ENCODE measurements at places on chromosomes 5 and 9.
A peak's percentile ranks its signal among the peaks of the same experiment; 100 is the strongest.

- no peak for DNase-seq
These were observed 161.2 kb downstream of the ARRDC3 start for GRCh38 chr5:91221917-91222316.

DNA sequence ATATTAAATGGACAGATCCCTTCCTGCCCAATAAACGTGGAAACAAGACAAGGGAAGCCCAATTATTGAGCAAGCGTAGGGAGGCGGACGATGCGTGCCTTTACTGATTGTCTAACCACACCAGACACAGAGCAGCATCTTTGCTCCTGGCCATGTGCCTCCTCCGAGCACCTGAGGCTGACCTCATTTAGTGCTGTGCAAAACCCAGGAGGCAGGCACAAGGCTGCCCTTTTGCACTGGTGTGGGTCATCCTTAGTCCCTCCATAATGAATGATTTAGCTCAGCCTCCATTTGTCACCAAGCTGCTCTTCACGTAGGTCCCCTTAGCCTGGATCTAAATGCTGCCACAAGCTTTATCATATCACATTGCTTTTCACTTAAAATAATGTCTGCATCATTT, 24.1 kb upstream of the CDH6 start:
- no peak for DNase-seq

GRCh38 chr9:133538851-133539833, 4.6 kb downstream of the ADAMTSL2 start:
- DNase-seq, result no peak

GRCh38 chr9:81637276-81637675, 52.1 kb downstream of the TLE1 start:
- DNase-seq, result no peak

DNA sequence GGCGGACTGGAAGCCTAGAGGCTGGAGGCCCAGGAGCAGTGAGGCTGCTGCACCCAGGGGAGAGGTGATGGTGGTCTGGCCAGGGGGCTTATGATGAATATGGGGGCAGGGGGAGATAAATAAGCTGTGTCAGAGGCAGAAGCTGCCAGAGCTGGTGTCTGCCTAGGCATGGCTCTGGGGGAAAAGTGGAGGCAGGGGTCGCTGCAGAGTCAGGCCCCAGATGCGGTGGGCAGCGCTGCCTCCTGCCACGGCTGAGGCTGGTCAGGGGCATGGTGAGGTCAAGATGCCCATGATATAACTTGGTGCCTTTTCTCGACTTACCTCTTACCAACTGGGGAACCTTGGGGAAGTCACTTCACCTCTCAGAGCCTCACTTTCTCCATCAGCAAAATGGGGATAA, 51.1 kb downstream of the NSG2 start:
- DNase-seq, result no peak

DNA sequence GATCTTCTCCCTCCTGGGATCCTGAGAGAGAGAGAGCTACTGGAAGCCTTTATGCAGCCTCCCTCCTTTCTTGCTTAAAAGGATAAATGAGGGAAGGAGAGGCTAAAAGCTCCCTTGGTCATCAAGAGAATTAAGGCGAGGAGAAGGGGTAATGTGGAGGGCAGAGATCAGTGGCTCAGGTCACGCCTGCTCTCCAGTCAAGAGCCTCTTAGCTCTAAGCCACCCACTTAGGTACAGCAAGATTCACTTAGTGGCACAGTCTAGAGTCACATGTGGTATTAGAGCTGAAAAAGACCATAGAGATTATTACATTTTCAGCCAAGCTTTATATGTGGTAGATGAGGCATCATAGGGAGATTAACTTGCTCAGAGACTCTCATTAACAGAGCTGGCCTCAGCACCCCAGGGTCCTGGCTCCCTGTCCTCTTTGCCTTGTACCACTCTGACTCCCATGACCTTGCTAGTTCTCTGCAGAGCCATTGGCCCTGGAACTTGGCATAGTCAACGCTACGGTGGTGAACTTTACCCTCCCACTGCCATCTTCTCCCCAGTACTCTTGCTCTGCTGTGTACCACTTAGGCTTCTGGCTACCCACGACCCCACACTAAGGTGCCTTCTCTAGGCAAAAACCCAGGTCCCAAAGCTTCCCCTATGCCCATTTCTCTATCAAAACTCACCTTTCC, 37.6 kb downstream of the MFAP3 start:
- DNase-seq, result no peak

DNA sequence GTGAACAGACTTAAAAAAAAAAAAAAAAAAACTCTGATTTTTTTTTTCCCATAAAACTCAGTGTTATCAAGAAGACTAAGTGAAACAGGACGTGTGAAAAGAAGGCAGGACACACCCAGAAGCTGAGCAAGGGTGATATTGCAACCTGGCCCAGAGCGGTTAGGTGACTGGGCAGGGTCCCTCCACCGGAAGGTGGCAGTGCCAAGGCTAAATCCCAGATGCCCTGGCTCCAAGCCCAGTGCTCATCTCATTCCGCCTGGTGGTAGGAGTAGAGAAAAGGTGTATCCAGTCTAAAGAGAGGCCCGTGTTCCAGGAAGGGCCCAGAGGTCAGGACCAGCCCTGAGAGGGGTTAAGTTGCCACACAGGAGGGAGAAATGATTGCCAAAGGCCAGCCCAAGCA, 51.5 kb upstream of the SAP30L start:
- no peak for DNase-seq

DNA sequence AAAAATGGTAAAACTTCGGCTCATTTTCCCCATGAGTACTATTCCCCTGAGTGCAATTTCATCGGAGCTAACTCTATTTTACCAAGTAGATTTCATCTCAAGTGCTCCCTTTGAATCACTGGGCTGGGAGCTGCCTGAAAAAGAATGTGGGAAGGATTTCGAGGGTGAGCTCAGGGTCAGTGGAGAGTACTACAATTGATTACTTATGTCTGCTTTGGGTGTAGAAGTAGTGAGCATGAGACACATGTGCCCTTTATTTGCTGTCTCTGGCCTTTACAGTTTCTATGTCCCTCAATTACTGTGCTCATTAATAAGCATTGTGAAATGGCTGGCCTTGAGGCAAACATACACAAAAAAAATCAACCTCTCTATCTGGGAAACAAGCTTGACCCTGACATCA, 172.7 kb upstream of the RFX3 start:
- no peak for DNase-seq

GRCh38 chr5:54795284-54795683, 190.1 kb downstream of the ESM1 start:
- no peak for DNase-seq

- no peak for DNase-seq
These were observed 68.9 kb downstream of the PHF2 start for GRCh38 chr9:93645149-93645889.

DNA sequence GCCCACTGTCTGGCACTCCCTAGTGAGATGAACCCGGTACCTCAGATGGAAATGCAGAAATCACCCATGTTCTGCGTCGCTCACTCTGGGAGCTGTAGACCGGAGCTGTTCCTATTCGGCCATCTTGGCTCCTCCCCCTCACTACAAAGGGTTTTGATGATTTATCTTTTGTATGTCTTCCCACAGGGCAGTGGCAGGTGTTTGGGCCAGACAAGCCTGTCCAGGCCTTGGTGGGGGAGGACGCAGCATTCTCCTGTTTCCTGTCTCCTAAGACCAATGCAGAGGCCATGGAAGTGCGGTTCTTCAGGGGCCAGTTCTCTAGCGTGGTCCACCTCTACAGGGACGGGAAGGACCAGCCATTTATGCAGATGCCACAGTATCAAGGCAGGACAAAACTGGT, 9.4 kb downstream of the BTNL8 start:
- no peak for DNase-seq

- DNase-seq, result no peak
These were observed 267.5 kb downstream of the ENC1 start for GRCh38 chr5:74373076-74373475.

DNA sequence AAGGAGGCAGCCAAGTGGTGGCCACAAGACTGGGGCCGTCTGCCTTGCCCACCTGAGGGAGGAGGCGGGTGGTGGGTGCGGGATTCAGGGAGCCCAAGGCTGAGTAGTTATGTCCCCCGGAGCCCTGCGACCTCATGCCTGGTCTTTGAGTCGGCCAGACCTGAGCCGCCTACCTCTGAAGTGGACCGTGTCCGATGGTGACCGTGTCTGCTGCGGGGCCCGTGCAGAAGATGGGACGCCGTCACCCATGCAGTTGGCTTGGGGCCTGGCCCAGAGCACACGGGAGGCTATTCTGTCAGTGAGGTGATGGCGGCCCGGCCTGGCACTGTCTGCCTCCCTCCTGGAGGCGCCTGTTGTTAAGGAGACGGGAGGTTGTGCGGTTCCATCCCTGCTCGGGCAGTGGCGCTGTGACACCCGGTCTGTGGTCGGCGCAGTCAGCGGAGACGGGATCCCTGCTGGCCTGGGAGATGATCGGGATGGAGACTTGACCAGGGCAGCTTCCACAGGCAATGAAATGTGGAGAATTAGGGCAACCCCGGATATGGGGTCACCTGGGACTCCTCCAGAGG, 62.5 kb upstream of the FCN2 start:
- DNase-seq, result no peak

GRCh38 chr5:147483961-147484707, 25.7 kb downstream of the DPYSL3 start:
- DNase-seq, result no peak

DNA sequence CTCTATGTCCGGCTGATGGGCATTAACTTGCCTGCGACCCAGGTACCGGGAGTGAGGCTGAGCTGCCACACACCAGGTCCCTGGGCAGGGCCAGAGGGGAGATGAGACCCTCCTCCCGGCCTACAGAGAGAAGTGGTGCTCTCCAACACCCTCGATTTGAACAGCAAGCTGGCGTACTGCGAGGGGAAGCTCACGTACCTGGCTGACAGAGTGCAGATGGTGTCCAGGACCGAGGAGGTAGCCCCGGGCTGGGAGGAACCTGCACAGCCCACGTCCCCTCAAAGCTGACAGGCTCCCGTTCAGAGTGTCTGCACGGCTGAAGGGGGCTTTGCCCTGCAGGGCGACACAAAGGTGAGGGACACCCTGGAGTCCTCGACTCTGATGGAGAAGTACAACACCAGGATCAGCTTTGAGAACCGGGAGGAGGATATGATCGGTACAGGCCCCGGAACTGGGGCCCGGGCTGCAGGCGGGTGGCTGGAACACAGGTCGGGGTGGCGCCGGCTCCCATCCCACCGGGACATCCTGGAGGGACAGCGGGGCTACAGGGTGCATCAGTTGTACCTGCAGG, 1.0 kb upstream of the RABL6 start:
- no peak for DNase-seq

- peak; percentile 26 for DNase-seq
These were observed 114.9 kb upstream of the NFIB start for GRCh38 chr9:14428781-14429230.

GRCh38 chr5:121019106-121019505, 555.0 kb downstream of the PRR16 start:
- no peak for DNase-seq

GRCh38 chr5:156475182-156476157, 148.5 kb downstream of the SGCD start:
- DNase-seq, result peak; percentile 1

DNA sequence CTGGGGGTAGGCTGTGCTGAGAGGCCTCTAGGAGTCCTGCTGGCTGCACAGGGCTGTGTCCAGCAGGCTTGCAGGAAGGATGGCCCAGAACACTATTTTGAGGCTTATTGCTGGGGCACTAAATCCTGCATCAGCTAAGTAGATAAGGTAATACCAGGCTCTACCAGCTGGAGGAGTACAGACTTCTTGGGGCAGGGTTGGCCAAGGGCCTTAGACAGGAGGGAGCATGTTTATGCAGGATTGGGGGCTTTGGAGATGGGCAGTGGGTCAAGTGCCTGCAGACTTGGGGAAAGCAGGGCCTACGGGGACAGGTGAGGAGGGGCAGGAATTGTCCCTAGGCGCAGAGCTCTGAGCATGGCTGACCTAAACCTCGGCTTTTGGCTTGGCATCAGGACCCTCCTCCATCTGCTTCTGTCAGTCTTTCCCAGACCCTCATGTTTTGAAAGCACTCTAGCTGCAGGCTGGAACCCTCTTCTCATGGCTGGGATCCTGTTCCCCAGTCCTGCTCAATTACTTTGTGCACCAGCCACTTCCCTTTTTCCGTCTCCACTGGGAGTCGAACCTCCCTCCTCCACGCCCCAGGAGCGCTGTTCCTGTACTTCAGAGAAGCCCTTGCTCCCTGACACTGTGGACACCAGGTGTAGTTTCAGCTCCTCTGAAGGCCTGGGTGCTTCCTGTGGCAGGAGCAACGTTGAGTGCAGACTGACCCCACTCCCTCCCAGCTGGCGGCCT, 61.0 kb upstream of the SPTLC1 start:
- DNase-seq, result no peak

GRCh38 chr9:126297661-126298060, 29.0 kb upstream of the MVB12B start:
- no peak for DNase-seq

- DNase-seq, result no peak
These were observed 80.1 kb downstream of the COL15A1 start for GRCh38 chr9:99023831-99024230.

DNA sequence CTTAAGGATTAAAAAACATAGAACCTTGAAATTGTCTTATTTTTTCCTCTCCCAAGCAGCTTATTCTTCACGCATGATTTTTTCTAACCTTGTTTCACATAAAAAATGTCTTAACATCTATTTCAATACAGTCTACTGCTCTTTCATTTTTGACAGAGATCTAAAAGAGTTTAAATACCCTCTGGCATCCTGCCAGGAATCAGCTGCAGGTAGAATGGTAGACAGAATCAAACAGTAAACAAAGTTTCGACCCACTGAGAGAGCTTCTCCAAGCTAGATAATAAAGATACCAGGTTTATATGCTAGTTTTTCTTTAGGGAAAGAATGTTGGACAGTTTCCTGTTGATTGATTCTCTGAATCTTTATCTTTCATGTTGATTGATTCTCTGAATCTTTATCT, 555.8 kb upstream of the CDH9 start:
- DNase-seq, result no peak

GRCh38 chr5:32531885-32532520, 53.4 kb upstream of the SUB1 start:
- DNase-seq, result no peak

GRCh38 chr9:127614961-127615360, 2.9 kb downstream of the STXBP1 start:
- no peak for DNase-seq

DNA sequence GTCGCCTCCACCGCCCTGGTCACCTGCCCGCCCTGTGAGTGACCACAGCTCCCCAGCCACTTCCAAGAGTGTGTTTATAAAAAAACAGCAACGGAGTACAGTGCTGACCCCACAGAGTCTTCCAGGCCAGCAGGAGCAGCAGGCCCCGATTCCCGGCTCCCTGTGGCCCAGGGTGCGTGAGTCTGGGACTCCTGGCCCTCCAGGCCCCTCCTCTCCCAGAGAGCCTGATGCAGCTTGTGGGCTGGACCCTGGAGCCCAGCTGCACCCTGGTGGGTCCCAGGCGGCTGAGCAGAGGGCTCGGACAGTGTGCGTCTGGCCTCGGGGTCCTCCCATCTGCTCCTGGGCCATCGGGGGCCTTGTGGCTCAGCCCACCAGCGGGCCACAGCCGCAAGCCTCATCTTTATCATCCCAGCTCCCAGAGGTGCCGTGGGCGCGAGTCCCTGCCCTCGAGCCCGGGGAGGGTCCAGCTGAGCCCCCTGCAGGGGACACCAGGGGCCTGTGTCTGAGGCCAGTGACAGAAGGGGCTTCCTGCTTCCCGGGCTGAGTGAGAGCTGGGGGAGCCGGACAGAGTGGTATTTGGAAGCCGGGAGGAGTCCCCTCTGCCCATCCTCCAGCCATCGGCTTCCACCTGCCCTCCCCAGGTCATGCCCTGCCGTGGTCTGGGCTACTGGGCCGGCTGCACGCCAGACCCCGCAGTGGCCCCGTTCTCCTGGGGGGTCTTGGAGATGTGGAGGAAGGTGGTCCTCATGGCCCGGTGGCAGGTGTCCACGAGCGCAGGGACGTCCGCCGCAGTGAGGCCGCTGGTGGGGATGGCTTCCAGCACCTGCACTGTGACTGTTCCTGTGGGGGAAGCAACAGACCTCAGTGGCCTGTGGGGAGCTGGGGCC, 10.6 kb downstream of the EGFL7 start:
- DNase-seq, result no peak

All from AML-193 (cell line).